Epithelial cell of esophagus (primary cell): ENCODE measurements at places on chromosomes 3 and 15.

GRCh38 chr3:17151598-17152373 is 267.0 kb downstream of the PLCL2 start:
- no peak for DNase-seq

DNA sequence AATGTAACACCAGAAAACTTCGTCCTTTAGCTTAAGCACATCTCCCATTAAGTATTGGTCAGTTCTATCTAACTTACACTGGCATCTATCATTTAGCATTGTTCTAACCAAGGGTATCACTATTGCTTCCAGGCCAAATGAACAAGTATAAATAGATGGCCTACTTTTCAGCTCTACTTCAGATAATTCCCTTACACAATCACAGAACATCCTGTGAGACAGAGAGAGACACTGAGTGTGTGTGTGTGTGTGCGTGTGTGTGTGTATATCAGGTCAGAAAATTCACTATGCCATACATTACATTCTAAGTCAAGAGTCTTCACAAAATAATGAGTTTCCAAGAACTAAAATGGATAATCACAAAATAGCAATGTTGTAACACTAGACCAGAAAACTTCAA is 39.1 kb downstream of the SCAPER start:
- peak; percentile 17 for DNase-seq

DNA sequence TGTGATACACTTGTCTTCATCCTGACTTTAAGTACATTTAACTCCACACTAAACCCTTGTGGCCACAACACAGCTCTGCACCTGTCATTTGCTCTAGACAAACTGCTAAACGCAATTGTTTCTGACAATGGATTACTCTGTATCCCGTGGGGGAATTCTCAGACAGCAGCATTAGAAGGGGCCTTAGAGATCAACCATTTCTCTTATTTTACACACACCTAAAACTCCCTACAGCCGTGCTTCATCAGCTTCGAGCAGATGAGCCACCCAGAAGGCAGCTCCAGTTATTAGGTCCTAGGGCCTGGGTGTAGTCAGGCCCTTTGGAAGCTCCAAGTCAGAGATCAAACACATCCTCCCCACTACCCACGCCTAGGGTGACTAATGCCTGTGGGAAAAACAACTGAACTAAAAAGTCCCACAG is 1.3 kb upstream of the IL12A start:
- DNase-seq, result peak; percentile 42

DNA sequence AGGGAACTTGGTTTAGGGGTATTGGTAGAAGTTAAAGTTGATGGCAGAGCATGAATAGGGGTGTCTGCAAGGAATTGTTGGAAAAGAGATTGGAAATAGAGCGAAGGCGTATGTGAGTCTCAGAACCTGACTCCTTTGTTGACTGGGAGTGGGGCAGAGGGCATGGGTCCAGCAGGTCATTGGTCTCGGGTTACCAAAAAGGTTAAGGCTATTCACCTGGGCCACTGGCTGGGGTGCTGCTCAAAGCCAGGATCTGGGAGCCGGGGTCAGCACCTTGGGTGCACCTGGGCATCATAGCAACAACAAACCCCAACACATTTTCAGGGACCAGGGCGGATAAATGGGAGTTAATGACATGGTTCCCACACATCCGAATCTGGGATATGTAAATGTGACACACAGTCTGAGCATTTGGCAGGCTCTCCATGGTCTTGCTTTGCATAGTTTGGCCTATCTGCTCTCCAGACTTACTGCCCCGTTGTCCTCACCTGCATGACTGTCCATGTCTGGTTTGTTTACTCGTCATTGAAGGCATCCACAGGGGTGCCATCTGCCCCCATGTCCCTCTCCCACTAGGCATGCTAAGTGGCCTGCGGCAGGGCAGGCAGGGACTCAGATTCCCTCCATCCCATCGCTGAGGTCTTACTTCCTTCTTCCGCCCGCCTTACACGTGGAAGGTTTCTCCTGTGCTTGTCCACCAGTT is 10.1 kb downstream of the KLF13 start:
- DNase-seq, result no peak

DNA sequence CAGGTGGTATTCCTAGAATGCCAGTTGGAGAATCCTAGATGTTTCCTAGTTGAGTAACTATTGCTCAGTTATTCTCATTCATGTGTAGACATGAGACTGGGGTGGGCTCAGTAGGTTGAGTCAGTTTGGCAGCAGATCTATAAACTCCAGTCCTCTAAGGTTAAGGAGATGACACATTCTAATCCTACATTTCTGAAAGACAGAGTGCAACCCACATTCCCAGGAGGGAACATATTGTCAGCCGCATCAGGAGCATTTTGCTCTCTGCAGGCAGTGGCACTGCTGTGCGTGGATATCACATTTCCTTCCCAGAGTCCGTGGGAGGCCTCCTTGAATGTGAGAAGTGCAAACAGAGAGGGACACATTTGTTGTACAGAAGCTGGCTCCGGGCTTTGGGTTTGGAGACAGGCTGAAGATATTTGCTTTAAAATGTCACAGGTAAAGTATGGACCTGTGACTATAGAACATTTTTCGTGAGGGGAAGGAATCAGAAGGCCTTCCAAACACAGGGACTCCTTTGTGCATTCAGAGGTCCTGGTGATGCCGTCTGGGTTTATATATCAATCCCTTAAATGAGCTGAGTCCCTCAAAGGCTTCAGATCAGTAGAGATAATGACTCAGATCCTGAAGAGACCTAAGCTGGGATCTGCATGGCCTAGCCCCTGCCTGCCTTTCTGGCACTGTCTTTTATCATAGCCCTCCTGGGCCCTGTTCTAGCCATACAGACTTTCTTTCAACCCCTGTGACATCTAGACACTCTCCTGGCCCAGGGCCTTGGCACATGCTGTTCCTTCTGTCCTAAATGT is 156.5 kb downstream of the CADPS start:
- peak; percentile 92 for DNase-seq

DNA sequence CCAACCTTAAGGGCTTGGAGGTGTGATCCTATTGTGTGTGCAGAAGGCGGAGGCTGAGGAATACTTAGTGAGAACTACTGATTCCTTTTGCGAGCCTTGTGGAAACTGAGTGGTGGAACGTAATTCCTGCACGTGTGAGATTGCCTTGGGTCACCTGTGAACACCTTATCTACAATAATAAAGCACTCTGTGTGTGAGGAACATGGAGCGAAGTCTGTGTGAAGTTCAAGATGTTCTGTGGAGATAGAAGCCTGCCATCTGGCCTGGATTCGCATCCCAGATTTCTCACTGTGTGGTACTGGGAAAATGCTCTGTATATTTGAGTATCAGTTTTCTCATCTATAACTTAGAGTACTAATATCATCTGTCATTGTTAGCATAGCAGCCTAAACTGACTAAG is 179.5 kb upstream of the PDZRN3 start:
- no peak for DNase-seq

- DNase-seq, result peak; percentile 68
Measured at GRCh38 chr3:167684388-167684993, 30.7 kb upstream of the WDR49 start.

DNA sequence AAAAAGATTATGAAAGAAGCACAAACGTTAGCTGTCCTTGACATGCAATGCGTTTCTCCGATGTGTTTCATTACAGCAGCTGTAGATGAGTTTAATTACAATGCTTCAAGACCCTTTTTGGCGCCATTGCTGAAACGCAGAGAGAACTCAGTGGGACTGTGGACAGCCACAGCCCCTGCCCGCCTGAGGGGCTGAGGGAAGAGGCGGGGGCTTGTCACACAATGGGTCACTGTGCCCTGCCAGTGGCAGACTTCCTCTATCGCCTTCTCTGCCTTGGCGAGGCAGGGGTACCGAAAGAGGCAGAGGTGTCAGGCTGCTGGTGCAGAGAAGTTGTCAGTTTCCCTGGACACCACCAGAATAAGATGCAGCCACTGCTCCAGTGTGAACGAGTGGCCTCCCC is 252.0 kb downstream of the NR2F2 start:
- DNase-seq, result no peak
